ENCODE measurements at places on chromosomes 7 and 10.

GRCh38 chr7:80411621-80412020, 100.2 kb downstream of the GNAT3 start:
- DNase-seq: no peak

GRCh38 chr10:27504808-27505460, 830 bp downstream of the RAB18 start:
- DNase-seq: no peak

DNA sequence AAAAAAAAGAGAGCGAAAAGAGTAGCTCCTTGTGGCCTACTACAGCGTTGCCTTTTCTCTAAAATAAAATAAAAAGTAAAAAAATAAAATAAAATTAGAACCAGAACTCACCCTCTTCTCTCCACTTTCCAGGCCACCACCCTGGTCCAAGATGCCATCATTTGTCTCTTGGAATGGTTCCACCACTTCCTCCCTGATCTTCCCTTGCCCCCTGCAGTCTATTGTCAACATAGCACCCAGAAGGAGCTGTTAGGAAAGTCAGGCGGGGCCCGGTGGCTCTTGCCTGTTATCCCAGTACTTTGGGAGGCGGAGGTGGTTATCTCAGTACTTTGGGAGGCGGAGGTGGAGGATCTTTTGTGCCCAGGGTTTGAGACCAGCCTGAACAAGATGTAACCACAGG, 7.6 kb upstream of the GRID2IP start:
- no peak for DNase-seq

- no peak for DNase-seq
Measured at GRCh38 chr10:68924593-68924992, 23.5 kb downstream of the DDX50 start.
